ENCODE measurements at places on chromosomes 4 and X.

DNA sequence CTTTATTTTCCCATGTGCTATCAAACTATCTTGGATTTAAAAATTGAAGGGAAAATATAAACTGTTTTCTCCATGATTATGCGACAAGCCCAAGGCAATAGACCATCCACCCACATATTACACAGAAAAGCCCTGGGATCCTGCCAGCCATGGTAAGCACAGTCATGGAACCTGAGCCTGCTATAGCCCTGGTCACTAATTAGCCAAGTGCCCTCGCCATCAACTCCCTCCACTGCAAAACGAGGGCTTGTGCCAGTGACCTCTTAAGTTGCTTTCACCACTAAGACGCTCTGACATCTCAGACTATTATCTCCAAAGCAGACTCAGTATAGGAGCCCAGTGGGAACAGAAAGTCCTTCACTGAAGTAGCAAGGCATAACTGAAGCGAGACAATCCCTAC is 69.2 kb downstream of the NLGN4X start:
- no peak for DNase-seq

- DNase-seq = no peak
Measured at GRCh38 chr4:70979445-70980008, 13.9 kb upstream of the DCK start.

- no peak for DNase-seq
Measured at GRCh38 chrX:19237901-19238300, 105.8 kb upstream of the PDHA1 start.

GRCh38 chr4:182465979-182466378 is 222.8 kb downstream of the TENM3 start:
- DNase-seq = no peak

GRCh38 chr4:6071959-6072720 is 53.9 kb upstream of the C4orf50 start:
- no peak for DNase-seq

DNA sequence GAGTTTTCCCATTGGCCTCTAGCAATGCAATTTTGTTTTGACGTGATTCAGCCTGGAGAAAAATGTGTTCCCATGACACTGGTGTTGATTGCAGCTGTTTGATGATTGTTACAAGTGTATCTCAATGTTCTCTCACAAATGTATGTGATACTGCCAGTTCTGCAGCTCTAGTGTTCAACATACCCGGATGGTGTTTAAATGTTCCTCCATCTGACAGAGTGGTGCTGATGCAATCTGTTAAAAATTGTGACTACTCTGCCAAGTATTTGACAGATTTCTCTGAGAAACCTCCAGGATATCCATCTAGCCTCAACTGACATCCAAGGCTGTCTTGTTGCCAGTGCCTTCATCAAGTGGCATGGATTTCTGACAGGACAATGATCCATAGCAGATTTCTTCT is 657.2 kb upstream of the DIAPH2 start:
- no peak for DNase-seq

DNA sequence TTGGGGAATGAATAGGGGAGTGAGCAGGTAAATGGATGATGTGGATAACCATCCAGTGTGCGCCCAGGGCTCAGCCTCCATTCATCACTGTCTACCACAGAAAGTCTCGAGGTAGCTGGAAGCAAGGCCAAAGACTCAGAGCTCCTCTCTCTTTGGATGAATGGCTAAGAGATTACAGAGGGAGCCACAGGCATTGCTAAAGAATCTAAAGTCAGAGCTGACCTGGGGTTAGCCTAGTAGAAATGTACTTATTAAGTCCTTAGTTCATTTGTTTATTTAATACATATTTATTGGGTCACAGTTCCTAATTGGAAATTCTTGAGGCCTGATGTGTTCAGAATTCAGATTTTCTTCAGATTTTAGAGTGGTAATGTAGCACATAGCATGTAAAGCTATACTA is 88.7 kb upstream of the HPF1 start:
- no peak for DNase-seq

GRCh38 chrX:45709381-45709780 is 508.7 kb upstream of the DIPK2B start:
- DNase-seq = peak; percentile 66

DNA sequence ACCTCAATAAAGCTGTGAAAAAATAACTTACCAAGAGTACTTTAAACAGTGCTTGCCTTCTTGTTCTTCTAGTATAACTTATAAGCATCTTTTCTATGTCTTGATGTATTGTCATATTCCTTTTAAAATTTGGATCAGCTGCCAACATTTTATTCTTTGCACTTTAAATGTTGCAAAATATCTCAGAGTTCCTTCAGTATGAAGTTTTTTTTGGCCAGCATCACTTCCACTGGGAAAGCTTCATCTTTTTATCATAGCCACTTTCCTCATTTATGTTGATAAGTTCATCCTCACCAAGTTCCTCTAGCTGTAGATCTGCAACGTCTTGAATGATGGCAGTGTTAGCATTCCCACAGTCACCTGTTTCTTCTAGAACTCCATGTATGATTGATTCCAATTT is 24.2 kb downstream of the CXorf58 start:
- no peak for DNase-seq

DNA sequence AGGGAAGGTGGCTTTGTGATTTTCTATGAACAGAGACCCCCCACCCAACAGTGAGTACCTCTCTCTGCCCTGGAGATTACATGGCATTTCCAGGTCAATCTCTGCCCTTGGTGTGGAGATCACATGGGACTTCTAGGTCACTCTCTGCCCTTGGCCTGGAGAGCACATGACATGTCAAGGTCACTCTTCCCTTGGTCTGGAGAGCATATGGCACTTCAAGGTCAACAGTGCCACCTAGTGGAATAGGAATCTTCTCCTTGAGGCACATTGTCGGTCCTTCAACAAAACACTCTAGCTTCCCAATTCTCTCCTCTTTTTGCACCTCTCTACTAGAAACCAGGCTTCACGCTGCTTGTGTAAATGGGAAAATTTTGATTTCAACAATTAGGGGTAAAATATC is 66.2 kb upstream of the TACR3 start:
- DNase-seq = peak; percentile 39

GRCh38 chr4:188867796-188868195 is 728.6 kb downstream of the TRIML1 start:
- DNase-seq = no peak

DNA sequence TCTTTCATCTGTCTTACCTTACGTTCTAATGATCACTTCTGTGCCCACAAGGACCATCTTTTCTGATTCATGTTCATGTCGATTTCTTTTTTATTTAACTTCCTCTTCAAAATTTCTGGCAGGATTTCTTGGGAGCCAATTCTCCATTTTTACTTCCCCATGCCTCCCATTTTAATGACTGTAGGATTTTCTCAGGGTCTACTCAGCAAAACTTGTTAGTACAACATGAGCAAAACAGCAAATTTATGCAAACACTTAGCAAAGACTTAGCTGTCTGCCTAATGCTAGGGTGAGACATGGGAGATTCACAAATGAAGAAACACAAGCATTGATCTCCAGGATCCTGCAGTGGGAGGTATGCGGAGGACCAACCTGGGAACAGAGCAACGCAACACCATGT is 5.5 kb downstream of the CD38 start:
- DNase-seq = no peak

DNA sequence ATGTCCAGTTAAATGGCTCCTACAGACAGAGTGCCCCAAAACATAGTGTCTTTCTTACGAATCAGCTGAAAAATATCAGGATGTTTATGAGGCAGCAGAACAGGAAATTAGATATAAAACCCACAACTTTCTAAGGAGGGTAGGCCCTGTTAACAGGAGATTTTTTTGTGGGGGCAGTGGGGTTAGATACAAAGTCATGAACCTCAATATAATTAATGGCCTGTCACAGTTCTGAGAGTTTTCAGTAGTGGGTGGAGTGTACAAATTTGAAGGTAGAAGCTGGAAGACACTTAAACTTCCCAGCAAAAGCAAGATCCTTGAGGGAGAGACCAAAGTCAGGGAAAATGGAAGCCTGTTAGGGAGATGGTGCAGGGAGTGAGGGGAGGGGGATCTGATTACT is 17.4 kb downstream of the PAGE4 start:
- DNase-seq = no peak

DNA sequence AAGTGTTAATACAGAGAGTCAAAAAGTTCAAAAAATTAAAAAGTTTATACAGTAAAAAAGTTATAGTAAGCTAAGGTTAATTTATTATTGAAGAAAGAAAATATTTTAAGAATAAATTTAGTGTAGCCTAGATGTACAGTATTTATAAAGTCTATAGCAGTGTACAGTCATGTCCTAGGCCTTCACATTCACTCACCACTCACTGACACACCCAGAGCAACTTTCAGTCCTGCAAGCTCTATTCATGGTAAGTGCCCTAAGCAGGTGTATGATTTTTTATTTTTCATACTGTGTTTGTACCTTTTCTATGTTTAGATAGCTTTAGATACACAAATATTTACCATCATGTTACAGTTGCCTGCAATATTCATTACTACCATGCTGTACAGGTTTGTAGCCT is 108.9 kb downstream of the FHIP1A start:
- DNase-seq = no peak

- DNase-seq = no peak
Measured at GRCh38 chr4:150366487-150366999, 215.4 kb upstream of the MAB21L2 start.

Measured in HCEC 1CT (cell line).